ENCODE measurements at places on chromosomes 2 and 18.

GRCh38 chr2:64807417-64807816, 153.7 kb upstream of the SERTAD2 start:
- peak; percentile 75 for DNase-seq

DNA sequence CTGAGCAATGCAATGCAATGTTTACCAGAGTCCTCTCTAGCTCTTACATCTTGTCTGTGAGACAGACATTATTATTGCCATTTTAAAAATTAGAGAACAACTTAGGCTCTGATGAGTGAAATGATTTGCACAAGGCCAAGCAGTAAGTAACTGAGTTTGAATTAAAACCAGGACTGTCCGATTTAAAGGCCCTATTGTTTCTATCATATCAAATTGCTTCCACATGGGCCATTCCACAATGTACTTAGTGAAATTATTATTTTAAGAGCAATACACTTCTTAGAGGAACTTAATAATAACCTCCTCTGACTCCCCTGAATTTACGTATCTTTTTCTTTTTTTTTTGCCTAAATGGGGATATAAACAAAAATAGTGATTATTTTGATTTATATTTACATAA, 64.6 kb downstream of the PLCL1 start:
- no peak for DNase-seq

- peak; percentile 55 for DNase-seq
Measured at GRCh38 chr18:5238371-5238976, 41.4 kb upstream of the AKAIN1 start.

DNA sequence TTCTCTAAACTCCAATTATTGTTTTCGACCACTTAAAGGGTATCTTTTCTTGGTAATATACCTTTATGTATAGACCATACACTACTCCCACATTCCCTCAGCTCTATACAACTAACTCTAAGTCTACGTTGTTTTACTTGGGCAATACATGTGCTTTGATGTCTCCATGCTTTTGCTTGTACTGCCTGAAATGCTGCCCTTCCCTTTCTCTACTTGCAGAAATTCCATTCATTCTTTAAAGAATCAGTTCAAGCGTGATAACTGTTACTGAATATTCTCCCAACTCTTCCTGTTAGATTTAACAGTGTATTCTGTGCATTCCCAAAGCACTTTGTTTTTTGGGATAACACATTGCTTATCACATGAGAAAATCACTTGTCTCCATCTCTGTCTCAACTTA, 157.0 kb upstream of the AQP4 start:
- no peak for DNase-seq

DNA sequence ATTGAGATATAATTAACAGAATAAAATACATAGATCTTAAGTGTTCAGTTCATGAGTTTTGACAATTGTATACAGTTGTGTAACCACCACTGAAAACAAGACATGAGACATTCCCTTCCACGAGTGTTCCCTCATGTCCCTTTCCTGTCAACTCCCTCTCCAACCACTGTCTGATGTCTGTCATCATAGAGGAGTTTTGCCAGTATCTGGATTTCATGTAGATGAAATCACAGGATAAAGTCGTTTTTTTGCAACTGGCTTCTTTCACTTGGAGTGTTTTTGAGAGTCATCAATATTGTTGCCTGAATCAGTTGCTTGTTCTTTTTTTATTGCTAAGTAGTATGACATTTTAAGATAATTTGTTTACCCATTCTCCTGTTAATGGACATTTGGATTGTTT, 52.7 kb downstream of the RBMS1 start:
- no peak for DNase-seq

- DNase-seq, result no peak
Measured at GRCh38 chr2:232877940-232878511, 8.0 kb downstream of the SNORC start.

DNA sequence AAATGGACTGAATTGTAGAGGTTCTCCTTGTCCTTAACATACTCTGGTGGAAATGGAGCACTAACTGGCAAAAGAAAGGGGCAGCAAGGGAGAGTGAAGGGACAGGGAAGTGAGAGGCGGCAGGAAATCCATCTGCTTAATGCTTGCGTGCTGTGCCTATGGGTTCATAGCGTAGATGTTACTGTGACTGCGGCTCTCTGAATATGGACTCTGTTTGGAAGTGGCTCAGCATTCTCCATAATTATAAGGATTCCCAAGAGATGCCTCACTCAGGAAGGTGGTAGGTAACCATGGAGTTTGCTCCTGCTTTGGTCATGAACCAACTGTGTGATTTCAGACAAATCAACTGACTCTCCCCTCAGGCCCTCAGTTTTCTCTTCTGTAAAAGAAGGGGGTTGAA, 50.0 kb downstream of the MYO3B start:
- DNase-seq, result no peak

GRCh38 chr2:240564561-240565332, 3.5 kb upstream of the RNPEPL1 start:
- DNase-seq, result peak; percentile 65

DNA sequence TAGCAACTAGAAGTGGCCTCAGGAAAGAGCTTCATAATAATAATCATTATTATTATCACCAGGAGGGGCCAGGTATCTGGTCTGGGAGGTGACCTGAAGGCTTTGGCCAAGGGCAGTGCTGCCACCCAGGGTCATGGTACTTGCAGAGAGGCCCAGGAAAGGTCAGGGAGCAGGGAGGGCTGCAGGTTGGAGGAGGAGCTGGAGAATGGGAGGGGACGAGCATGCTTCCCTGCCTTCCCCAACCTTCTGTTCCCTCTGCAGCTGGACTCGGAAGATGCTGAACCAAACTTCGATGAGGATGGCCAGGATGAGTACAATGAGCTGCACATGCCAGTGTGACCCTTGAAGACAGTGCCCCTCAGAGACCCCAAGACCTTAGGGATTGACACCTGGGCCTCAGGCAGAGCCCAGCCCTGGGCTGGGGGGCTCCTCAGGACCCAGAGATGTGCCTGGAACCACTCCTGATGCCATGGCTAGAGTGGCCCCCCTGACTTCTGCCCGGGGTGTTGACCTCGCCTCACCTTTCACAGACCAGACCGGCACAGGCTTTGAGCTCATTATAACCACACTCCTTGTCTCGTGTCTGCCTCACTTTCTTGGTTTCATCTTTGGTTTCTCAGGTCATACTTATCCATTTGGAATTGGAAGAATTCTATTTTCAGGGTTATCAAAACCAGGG, 14.1 kb downstream of the SLC4A3 start:
- no peak for DNase-seq

DNA sequence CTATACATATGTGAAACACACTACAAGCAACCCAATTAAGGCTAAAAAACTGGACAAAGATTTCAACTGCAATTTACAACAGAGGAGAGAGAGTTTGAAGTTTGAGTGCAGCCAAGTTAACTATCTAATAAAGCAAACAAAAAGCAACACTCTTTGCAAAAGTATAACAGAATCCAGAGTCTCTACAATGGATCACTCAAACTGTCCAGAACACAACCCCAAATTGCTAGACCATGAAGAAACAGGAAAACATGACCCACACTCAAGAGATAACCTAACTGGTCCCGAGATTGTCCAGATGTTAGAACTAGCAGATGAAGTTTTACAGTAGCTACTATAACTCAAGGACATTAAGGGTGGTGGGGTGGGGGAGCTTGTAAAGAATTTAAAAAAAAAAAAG, 14.8 kb downstream of the ABHD3 start:
- DNase-seq, result no peak

DNA sequence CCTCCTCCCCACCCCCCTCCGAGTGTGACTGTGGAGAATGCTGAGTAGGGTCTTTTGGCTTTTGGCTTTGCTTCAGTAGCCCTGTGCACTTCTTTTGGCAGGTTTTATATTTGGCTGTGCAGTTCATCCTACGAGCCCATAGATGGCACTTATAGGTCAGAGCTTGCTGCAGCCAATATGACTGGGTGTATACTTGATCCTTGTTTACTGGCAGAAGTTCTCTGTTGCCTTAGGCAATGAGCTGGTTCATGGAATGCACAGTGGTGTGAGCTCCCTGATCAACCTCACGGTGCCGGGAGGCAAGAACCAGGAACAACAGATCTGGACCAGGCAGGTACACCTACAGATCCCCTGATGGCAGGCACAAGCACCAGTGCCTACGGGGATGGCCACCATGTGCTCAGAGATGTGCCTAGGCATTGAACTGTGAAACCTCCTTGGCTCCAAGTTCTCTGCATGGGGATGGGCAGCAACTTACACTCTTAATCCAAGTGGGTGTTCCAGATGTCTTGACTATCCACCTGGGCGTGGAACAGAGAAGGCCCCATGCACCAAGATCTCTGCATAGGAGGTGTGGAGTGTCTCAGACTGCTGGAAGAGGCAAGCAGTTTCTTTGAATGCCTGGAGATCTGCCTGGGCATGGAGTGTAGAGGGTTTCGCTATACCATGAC, 190.4 kb downstream of the KIAA1328 start:
- no peak for DNase-seq
